ENCODE measurements at places on chromosomes 1 and 21. TPM values are rescaled to one million over a fixed set of nuclear protein-coding genes. Genes with fewer than 3 reads are reported as not detected.

DNA sequence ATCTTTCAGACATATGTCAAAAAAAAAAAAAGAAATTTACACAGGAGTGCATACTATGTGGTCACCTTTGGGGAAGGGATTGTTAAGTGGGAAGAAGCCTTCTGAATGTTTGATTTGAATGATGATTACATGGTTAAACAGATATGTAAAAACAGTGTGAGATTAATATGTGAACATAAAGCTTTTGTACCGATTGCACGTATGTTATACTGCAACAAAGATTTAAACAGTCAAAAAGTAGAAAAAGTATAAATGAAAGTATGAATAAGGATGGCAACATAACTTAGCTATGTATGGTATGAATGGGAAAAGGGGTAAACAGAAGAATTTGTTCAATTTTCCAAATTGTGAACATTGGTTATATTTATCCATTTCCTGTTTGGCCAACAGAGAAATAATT is 10.0 kb upstream of the PLPP3 start:
- DNase-seq: no peak

DNA sequence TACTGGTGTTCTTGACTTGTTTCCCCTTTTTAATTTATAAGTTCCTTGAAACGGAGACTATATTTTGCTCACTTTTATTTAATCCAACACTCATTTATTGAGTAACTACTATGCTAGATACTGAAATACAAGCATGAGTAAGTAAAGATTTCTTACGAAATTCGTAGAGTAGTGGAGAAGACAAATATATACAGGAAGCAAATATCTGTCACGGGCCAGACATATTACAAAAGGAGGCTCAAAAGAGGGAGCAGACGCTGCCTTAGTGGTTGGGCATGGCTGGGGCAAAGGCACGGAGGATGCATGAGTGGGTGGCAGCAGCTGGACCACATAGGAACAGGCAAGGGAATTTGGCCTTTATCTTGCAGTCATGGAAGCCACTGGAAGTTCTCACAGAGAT is 6.8 kb downstream of the NCF2 start:
- no peak for DNase-seq

GRCh38 chr1:11571906-11572616 is 82.2 kb downstream of the FBXO2 start:
- DNase-seq: no peak

Gene KRTAP21-3
- polyA plus RNA-seq: not detected

Gene HES4
- polyA plus RNA-seq: 15.9 TPM
